ENCODE measurements at places on chromosomes 5 and 9. TPM values are rescaled to one million over a fixed set of nuclear protein-coding genes. Genes with fewer than 3 reads are reported as not detected.

Gene PCDHGC4
- polyA plus RNA-seq = 90.2 TPM

Gene MEIKIN
- polyA plus RNA-seq = 0.36 TPM

Gene F2RL1
- 2.3 TPM for polyA plus RNA-seq

Gene INSL6
- polyA plus RNA-seq = 0.35 TPM

Gene PCYOX1L
- 28.6 TPM for polyA plus RNA-seq

Gene MIGA2
- 35.6 TPM for polyA plus RNA-seq

- DNase-seq = no peak
Measured at GRCh38 chr9:99375481-99375880, 153.4 kb downstream of the SEC61B start.

GRCh38 chr9:24210641-24211040 is 335.1 kb downstream of the IZUMO3 start:
- no peak for DNase-seq

DNA sequence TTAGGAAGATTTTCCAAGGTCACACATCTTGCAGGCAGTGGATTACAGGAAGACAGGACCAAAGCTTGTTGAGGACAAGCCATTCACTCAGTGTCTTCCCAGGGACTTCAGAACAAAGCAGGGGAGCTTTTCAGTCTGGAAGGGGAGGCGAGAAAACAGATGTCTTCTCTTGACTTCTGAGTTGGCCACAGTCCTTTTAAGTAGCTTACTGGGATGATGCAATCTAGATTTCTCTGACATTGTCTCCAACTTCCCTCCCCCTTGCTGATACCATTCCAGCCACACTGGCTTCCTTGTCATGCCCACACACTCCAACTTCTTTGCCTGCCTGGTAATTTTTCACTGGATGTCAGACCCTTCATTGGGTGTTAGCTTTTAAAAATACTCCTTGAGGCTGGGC is 174.2 kb upstream of the TBC1D2 start:
- no peak for DNase-seq

- DNase-seq = no peak
Measured at GRCh38 chr5:29203049-29203448, 1990.4 kb upstream of the CDH6 start.

DNA sequence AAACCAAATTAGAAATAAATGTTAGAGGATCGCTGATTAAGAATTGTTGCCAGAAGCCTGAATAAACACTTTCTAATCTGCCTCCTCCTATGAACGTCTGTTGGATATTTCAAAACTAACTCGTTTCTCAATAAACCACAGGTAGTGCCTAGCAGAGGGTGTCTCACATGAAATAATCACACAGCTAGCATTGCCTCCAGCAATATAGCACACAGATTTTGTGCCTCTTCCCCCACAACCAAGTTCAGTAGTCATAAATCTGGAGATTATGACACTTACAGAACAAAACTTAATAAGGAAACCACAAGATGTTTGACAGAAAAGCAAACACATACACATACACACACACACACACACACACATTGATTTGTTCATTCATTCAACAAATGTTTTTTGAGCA is 173.2 kb upstream of the CDH10 start:
- no peak for DNase-seq

DNA sequence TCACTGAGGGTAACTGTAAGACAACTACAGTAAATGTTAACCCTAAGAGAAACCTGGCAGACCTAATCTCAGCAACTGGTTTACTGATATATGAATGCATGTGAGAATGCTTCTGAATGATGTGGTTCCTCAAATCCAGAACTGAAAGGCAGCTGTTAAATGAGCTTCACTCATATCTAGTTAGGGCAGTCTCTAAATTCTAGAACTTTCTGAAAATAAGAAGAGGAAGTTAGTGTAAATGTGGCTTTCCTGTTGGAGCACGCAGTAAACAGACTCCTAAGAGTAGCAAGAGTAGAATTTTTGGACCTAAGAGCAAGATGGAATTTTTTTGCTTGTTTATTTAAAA is 117.9 kb upstream of the KCNN2 start:
- no peak for DNase-seq

DNA sequence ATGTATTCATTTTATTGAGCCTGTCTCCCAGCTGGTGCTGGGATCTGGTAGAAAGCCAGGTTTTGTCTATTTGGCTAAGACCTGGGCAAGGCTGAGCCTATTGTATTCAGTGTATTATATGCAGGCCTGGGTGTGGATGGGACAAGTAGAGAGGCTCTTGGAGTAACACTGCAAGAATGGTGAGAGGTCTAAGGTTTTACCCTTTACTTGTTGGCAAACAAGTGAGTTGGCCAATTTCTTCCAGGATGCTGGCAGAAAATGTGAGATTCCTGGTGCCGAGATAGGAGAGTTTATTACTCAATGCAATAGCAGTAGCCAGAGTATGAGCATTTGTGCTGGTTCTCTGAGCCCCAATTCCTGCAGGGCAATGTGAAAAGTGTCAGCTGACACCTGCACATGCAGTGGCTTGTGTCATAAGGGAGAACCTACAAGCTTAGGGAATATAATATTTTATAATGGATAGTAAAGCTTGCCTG is 141.7 kb upstream of the PRLR start:
- DNase-seq = no peak

GRCh38 chr5:19795218-19795617 is 192.8 kb downstream of the CDH18 start:
- no peak for DNase-seq

GRCh38 chr5:68032216-68032762 is 183.3 kb upstream of the PIK3R1 start:
- no peak for DNase-seq

- peak; percentile 57 for DNase-seq
Measured at GRCh38 chr9:25677301-25678146, 720 bp downstream of the TUSC1 start.

DNA sequence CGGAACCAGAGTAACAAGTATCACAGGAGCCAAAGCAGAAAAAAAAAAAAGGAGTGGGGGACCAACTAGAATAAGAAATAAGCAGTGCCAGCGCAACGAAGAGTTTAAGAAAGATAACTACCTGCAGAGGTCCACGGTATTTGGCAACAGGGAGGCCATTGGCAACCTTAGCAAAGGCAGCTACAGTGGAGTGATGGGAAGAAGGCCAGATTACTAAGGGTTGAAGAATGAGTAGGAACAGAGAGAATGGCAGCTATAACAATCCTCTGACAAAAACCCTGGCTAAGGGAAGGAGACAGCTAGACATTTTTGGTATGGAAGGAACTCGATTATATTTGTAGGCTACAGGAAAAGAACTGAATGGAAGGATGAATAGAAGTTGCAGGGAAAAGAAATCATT is 93.4 kb upstream of the DMAC1 start:
- no peak for DNase-seq

DNA sequence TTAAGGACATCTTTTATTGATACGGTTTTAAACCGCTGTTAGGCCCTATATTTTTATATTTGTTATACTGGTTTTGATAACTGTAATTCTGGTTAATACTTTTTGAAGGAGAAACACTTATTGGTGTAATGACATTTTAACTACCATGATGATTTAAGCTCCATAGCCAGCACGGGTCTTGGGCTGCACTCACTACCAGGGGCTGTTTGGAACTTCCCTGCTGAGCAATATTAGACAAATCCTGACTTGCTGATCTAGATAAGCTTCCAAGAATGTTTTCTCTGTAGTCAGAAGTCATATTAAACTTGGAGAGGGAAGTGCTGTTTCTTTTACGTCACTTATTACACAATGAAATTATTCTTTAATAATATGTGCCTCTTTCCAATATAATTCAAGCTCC is 540.0 kb upstream of the GRAMD2B start:
- no peak for DNase-seq

DNA sequence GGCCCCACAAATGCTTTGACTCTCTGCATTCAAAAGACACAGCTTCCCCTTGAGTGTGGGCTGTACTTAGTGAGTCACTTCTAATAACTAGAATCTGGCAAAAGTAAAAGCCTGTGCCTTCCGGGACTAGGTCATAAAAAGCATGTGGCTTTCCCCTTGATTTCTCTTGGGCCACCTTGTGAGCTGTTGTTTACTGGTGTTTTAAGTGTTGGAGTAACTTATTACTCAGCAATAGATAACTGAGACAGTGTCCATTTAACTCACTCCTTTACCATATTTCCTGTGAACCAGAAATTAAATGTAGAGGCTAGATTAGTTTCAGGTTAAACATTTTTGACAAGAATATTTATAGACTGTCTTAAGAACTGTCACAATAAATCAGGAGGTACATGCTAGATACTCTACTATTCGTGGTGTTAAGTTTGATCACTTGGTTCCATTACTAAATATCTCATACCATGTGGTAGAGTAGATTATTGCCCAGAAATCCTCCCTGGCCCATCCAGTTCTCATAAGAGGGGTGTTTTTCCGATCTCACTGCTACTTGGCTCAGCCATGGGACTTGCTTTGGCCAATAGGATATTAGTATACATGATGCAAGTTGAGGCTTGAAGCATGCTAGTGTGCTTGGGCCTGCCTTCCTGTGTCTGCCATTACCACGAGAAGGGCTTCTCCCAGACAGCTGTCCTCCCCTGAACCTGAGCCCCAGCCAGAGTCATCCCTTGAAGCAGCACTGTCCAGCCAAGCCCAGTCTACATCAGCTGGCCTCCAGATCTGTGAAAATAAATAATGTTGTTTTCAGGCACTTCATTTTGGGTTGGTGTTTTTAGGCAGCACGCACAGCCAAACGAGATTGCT is 10.4 kb upstream of the CMBL start:
- no peak for DNase-seq

DNA sequence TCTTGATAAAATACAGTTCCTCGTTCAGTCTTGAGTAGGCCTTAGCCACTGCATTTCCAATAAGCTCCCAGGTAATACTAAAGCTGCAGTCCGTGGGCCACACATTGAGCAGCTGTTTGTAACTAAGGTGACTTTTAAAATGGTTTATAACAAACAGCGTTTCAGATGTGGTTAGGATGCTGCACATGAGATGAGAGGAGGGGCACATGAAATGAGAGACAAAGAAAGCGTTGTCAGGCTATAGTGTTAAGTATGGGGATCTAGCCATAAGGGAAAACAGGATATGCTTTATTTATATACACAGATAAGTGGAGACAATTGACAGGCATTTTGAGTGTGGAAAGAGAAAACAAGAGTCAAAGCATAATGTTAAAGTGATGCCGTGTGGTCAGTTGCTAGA is 89.9 kb downstream of the PAM start:
- no peak for DNase-seq

GRCh38 chr5:82918311-82919031 is 158.7 kb downstream of the TMEM167A start:
- no peak for DNase-seq

- DNase-seq = no peak
Measured at GRCh38 chr5:76084496-76085242, 1.5 kb downstream of the SV2C start.
